Suprapubic skin (tissue), 4 donors: ENCODE measurements at places on chromosomes 7 and 10. TPM values are rescaled to one million over a fixed set of nuclear protein-coding genes. Genes with fewer than 3 reads are reported as not detected.

GRCh38 chr7:28126410-28127041 lies 54.1 kb downstream of the JAZF1 start:
- DNase-seq, result no peak

DNA sequence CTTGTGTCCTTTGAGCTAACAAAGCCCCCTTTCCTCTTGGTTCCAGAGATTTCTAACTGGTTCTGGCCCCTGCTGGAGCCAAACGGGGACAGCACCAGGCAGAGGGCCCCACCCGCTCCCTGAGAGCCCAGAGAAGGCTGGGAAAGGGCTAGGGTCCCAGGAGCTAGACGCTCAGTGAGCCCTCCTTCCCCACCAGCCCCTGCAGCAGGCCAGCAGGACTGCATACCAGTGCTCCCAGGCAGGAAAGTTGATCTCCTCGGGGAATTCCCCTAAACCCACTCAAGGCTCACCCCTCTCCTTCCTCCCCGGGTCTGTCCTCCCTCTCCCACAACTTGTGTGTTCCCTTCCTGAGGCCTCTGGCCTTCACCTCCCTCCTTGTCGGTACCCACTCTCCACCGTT lies 47.7 kb downstream of the PAX2 start:
- DNase-seq, result no peak

- peak; percentile 86 for DNase-seq
Observed at GRCh38 chr7:56092789-56093531, at the start of gene PHKG1. PHKG1 (minus strand) TSS chr7:56092952; CDS start chr7:56088941, 4,011 bp downstream.

The SSC4D gene
- 0.95 TPM for total RNA-seq

The CH25H gene
- 0.68 TPM for total RNA-seq

The CPA1 gene
- total RNA-seq, result not detected

The CTAGE4 gene
- total RNA-seq, result 7.5 TPM
